ENCODE measurements at places on chromosomes 3 and 15. TPM values are rescaled to one million over a fixed set of nuclear protein-coding genes. Genes with fewer than 3 reads are reported as not detected.

Gene ADAMTS7
- total RNA-seq = 31.0 TPM

Gene SLC12A1
- total RNA-seq = not detected

Gene ATP2B2
- not detected for total RNA-seq

GRCh38 chr3:114967168-114967567 lies 179.9 kb downstream of the ZBTB20 start:
- no peak for DNase-seq

DNA sequence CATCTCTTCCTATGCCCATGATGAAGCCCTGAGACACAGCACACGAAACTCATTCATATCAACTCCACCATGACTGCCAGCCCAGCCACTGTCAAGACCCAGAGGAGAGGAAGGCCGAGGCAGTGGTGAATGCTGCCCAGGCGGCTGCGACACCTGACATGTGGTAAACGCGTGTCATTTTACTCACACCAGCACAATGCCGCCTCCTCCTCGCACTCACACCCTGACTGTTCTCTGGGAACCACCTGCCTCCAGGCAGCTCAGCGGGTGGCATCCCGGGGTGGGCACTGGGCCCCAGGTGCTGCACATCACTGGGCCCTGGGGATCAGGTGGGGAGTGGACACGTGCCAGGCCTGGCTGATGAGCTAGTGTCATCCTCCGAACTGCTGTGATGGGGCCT lies 21.5 kb downstream of the KLHL25 start:
- DNase-seq = no peak

GRCh38 chr3:94520364-94520763 lies 457.5 kb downstream of the NSUN3 start:
- DNase-seq = no peak

- peak; percentile 96 for DNase-seq
Observed at GRCh38 chr15:64989416-64990167, at the start of gene SPG21. Gene SPG21, minus strand, starts transcription at chr15:64989914. Its CDS starts 6,345 bp downstream, at chr15:64983569.

GRCh38 chr3:173411375-173411973 lies 13.9 kb downstream of the NLGN1 start:
- no peak for DNase-seq

DNA sequence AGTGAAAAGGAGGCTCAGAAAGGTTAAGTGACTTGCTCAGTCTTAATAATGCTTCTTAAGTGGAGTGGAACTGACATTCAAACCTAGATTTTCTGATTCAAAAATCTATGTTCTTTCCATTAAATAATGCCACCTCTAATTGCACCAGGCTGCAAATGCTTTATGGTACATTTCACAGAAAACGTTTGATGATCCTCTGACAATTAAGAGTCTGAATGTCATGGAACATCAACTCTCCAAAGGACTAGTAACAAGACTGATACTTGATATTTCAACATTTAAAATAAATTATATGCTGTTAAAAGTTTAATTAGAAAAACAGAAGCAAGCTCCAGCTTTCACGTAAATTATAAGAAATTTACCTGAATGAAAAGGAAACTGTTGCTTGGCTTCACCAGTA lies 151.5 kb downstream of the TBL1XR1 start:
- no peak for DNase-seq

GRCh38 chr15:29037997-29038705 lies 152.4 kb downstream of the APBA2 start:
- DNase-seq = no peak

DNA sequence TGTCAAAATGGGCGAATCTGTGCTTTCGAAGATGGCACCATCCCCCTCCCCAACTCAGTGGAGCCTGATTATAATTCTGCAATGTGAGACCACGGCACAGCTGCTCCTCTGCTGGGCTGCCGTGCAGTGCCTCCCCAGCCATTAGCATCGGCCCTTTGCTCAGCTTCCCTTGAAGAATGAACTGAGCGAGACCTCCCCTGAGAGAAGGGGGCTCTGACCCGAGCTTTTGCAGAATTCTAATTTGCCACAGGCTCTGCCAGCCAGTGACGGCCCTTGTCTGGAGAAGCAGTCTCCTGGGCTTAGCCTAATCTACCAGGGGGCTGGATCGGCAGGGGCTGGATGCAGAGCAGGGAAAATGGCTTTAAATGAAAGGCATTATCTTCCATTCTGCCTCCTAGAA lies 57.2 kb downstream of the GLDN start:
- DNase-seq = no peak

DNA sequence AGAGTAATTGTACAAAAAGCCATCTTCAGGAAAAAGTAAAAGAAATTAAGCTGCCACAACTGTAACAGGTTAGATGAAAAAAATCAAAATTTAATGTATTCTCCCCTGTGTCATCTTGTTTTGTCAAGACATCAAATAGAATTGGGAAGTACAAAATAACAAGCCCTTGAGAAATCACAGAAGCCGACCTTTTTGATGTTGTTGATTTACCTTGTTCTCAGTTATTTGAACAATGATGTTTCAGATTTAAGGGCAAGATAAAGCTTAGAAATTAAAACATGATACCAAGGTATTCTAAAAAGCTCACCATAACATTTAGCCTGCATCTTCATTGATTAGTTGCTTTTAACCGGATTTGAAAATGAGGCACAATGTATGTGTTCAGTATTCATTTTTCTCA lies 523.0 kb downstream of the FOXP1 start:
- no peak for DNase-seq

Measured in Right ventricle myocardium superior (tissue), 1 donor.